ENCODE measurements at places on chromosomes 4 and X.

GRCh38 chrX:100647095-100647494 lies 3.1 kb downstream of the SRPX2 start:
- DNase-seq, result no peak

DNA sequence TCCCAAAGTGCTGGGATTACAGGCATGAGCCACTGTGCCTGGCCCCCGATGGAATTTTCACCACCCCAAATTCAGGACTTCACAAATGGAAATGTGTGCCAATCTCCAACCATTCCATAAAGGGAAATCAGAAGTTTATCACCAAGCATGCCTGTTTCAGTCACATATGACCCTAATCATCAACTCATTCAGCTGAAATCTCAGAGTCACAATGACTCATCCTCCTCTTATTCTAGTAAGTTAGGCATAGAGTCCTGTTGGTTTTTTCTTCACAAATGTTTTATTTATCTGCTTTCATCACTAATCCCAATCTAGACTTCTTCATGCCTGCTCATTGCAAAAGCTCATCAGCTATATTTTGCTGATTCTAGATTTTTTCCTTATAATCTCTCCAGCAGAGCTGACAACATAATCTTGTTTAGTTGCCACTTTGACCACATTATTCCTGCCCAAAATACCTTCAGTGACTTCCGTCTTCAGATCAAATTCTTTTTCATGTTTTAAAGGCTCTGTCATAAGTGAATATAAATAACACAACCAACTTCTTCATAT lies 83.3 kb downstream of the SLC7A11 start:
- DNase-seq, result no peak

DNA sequence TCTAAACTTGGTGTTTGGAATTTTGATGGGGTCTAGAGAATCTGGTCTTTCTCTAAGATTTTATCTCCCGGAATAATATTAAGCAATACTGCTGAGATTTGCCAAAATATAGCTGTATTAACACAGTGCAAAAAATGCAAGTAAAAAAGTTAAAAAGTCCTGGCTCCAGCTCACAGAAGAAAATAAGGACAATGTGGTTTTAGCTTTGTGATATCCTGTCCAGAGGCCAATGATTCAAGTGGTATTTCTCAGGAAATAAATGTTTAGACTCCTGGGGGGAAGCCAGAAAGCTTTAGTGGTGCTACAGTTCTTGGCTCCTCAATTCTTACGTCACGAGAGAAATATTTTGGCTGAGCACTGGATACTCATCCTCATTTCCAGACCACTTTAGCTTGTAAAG lies 40.9 kb upstream of the IL13RA2 start:
- no peak for DNase-seq

DNA sequence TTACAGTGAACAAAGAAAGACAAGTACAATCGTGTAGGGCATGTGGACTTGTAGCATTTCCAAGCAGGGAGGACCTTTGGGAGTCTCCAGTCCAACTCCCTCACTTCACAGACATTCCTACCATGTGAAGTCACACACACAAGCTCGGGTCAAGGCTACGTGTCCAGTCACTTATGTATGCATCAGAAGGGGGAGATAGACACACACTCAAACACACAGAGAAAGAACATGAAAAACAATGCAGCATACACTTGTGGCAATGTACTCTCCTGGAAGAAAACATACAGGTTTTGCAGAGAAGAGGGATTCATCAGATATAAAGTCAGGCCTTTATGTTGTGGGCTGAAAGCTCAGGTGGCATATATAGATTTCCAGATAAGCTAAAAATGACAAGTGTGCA lies 136.1 kb upstream of the MID1 start:
- no peak for DNase-seq

- no peak for DNase-seq
Observed at GRCh38 chrX:78658845-78659744, at the start of gene RTL3. TSS of gene RTL3 (minus strand) at chrX:78659328. CDS start at chrX:78658420, 908 bp downstream.
